Activated CD4-positive, alpha-beta T cell treated with anti-CD3 and anti-CD28 coated beads for 36 hours (primary cell): ENCODE measurements at places on chromosomes 16 and 17. TPM values are rescaled to one million over a fixed set of nuclear protein-coding genes. Genes with fewer than 3 reads are reported as not detected.
A peak's percentile ranks its signal among the peaks of the same experiment; 100 is the strongest.

- DNase-seq, result no peak
- H3K27me3 ChIP-seq, result no peaks in the 10 kb centered on the region
- H3K36me3 ChIP-seq, result peaks cover 64% of the 10 kb centered on the region
These were observed 24.2 kb downstream of the GRB7 start for GRCh38 chr17:39761861-39762496.

GRCh38 chr17:1644493-1645206, 882 bp downstream of the SCARF1 start:
- H3K36me3 ChIP-seq, result no peaks in the 10 kb centered on the region
- H3K4me1 ChIP-seq, result peaks cover 19% of the 10 kb centered on the region
- H3K27ac ChIP-seq, result peak overlapping the region; percentile 87
- peak; percentile 68 for DNase-seq
- H3K4me3 ChIP-seq, result peak overlapping the region; percentile 70
- H3K27me3 ChIP-seq, result no peaks in the 10 kb centered on the region

DNA sequence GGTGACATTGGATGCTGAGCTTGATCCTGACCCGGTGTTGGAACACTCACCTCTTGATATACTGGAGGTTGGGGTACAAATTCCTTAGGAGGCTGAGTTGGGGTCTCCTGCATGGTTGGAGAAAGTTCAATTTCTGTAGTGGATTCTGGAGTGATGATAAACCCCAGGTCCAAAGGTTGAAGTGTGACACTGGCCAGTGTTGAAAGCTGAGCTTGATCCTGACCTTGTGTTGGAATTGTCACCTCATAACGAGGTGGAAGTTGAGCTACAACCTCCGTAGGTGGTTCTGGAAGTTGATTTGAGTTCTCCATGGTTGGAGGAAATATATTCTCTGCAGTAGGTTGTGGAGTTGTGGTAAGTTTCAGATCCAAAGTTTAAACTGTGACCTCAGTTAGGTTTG, 21.2 kb downstream of the RDM1 start:
- DNase-seq, result no peak
- H3K27me3 ChIP-seq, result peaks cover 3% of the 10 kb centered on the region
- no peak overlapping the region for H3K27ac ChIP-seq
- H3K36me3 ChIP-seq, result no peaks in the 10 kb centered on the region
- H3K4me3 ChIP-seq, result no peak overlapping the region

The ASPHD1 gene
- 2.7 TPM for total RNA-seq

- no peak overlapping the region for H3K27ac ChIP-seq
- H3K4me1 ChIP-seq, result peaks cover 6% of the 10 kb centered on the region
- H3K27me3 ChIP-seq, result no peaks in the 10 kb centered on the region
- DNase-seq, result no peak
- H3K36me3 ChIP-seq, result peaks cover 3% of the 10 kb centered on the region
These were observed 44.3 kb downstream of the ADCY9 start for GRCh38 chr16:4071686-4072561.

The SAMD14 gene
- total RNA-seq, result 1.1 TPM

DNA sequence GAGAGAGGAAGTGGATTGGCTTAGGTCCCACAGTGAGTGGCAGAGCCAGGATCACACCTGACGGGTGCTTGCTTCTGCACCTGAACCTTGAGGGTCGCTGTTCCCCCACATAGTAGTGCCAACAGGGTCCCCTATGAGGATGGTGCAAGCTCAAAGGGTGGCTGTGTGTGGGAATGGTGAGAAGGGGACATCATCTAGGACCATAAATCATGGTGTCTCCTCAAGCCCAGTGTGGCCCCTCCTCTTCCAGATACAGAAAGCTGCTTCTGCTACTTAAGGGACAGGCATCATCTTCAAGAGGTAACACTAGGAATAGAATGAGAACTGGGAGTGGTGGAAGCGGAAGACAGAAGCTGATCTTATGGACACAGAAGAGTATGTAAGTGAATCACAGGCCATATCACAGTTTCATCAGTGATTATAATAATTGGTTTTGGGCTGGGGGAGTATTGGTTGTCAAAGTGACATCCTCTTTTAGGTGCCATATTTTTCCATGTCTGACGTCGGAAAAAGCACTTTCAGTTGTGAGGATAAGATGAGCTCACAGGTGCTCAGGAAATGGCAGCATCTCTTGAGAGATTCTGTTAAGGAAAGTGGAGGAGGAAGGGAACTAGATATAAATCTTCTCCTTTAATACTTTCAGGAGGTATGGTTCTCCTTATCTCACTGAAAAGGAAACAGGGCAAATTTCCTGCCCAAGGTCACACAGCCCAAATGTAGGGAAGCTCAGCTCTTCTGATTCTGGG, 83.2 kb upstream of the HNF1B start:
- no peaks in the 10 kb centered on the region for H3K36me3 ChIP-seq
- H3K27me3 ChIP-seq, result peaks cover 21% of the 10 kb centered on the region
- H3K4me1 ChIP-seq, result peaks cover 14% of the 10 kb centered on the region
- no peak overlapping the region for H3K27ac ChIP-seq

DNA sequence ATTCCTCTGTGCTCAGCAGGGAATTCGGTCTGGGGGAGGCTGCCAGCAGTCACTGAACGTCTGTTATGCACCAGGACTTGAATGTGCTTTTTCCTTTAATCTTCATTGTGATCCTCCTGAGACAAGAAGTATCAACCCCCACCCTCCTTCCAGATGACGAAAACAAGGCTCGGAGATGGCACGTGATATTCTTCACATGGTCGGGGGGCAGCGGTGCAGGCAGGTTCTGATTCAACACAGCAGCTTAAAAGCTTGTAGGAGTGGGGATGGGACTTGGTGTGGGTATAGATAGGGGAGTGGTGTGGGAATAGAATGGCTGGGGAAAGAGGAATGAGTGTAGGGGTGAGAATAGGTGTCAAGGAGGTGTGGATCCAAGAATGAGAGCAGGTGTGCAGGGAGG, 6.4 kb downstream of the NECAB2 start:
- no peak for DNase-seq
- no peak overlapping the region for H3K27ac ChIP-seq
- H3K4me3 ChIP-seq, result no peak overlapping the region
- H3K36me3 ChIP-seq, result no peaks in the 10 kb centered on the region

The TNFAIP1 gene
- 25.5 TPM for total RNA-seq

DNA sequence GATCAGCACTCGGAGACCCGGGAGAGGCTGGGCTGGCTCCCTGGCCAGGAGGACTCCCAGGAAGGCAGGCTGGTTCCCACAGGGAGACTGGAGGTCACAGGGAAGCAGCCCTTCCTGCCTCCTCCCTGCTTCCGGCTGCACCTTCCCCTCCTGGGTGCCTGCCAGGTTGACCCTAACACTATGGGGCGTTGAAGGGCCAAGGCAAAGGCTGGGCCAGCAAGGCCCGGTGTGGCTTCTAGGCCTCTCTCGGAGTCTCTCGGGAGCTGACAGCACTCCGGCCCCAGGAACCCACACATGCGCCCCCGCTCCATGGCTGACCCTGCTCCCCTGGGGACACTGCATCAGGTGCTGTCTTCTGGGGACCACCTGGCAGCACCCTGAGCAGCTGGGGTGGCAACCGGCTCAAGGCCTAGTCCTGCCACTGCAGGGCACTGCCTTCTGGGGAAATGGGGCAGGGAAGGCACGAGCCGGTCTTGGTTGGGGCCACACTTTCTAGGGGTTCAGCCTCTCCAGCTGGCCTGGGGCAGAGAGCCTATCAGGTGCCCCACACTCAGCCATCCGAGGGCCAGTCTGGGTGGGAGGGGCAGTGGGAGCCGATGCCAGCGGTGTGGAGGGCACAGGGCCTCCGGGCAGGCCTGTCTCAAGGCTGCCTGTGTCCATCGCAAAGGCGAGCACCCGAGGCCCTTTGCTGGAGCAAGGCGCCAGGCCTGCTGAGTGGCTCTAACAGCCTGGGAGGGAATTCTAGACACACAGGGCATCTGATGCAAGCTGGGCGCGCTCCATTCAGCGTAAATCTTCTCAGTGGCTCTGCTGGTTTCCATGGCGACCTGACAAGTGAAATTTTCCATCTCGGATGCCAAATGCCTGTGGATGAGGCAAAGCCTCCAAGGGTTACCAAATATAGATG, 5.6 kb upstream of the MTSS2 start:
- peaks cover 6% of the 10 kb centered on the region for H3K36me3 ChIP-seq
- H3K4me3 ChIP-seq, result no peak overlapping the region
- H3K27ac ChIP-seq, result no peak overlapping the region
- peaks cover 2% of the 10 kb centered on the region for H3K27me3 ChIP-seq
- peaks cover 16% of the 10 kb centered on the region for H3K4me1 ChIP-seq
- DNase-seq, result no peak

The CCL23 gene
- not detected for total RNA-seq

The SMPD3 gene
- total RNA-seq, result 0.07 TPM

GRCh38 chr17:73196500-73196899, 3.6 kb downstream of the COG1 start:
- H3K36me3 ChIP-seq, result peaks cover 51% of the 10 kb centered on the region
- peak overlapping the region; percentile 55 for H3K27ac ChIP-seq
- H3K4me3 ChIP-seq, result no peak overlapping the region
- no peaks in the 10 kb centered on the region for H3K27me3 ChIP-seq

DNA sequence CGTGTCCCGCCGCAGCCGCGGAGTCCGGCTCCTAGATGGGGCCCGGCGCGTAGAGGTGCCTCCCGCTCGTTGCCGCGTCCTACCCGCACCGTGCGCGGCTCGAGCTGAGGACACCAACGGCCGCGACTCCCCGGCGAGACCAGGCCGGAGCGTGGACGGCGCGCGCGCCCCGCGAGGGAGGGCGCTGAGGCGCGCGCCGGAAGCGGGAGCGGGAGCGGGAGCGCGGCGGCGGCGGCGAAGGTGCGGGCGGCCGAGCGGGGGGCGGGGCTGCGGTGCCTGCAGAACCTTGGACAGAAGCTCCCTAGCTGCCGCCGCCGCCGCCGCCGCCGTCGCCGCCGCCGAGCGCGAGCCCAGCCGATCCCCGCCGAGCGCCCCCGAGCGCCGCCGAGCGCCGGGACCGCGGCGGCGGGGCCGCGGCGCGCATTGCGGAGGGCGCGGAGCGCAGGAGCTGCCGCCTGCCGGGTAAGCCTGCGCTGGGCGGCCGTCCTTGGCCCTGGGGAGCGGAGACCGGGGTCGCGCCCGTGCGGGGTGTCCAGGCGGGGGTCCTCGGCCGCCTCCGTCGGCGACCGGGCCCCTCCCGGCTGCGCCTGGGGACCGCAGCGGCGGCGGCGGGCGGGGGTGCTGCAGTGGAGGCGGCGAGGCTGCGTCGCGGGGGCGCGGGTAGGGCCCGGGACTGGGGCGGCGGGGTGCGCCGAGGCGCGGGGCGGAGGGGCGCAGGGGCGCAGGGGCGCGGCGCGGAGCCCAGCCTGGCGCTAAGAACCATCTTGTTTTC, at the start of gene CDK5R1:
Gene CDK5R1 (plus strand): TSS at position 293 of the 772 bp plus-strand sequence. CDS start 628 bp downstream, outside the sequence.
- DNase-seq, result peak; percentile 87
- H3K4me3 ChIP-seq, result peak within 1 kb of the TSS; percentile 96
- peaks cover 55% of the 10 kb centered on the region for H3K4me1 ChIP-seq
- peak within 1 kb of the TSS; percentile 94 for H3K27ac ChIP-seq

DNA sequence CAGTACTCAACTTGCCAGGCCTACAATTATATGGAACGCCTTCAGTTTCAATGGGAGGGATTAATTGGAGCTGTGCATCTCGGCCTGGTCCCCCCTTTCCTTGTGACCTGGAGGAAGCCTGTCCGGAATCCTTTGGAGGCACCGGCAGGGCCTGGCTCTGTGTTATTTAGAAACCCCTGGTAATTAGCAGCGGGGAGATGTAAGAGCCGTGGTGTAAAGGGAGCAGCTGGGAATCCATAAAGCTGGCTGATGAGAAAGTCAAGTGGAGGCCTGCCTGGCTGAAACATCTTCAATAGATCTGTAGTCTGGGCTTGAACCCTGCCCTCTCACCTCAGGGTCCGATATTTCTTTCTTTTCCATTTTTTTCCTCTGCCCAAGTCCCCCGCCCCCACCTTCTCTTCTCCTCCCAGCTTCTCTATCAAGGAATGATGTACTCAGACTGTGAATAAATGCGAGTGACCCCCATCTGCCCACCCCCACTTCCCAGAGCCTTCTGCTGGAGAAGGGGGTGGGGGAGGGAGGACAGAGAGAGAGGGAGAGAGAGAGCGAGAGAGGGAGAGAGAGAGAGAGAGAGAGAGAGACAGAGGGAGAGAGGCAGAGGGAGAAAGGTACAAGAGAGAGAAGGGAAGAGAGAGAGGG, 495.5 kb upstream of the ZFHX3 start:
- H3K36me3 ChIP-seq, result no peaks in the 10 kb centered on the region
- no peak overlapping the region for H3K4me3 ChIP-seq
- no peaks in the 10 kb centered on the region for H3K4me1 ChIP-seq
- H3K27me3 ChIP-seq, result peaks cover 41% of the 10 kb centered on the region

The COL1A1 gene
- 0.70 TPM for total RNA-seq

GRCh38 chr17:9666461-9667050, 21.2 kb downstream of the USP43 start:
- no peaks in the 10 kb centered on the region for H3K36me3 ChIP-seq
- no peak overlapping the region for H3K4me3 ChIP-seq
- H3K4me1 ChIP-seq, result peaks cover 4% of the 10 kb centered on the region
- H3K27ac ChIP-seq, result no peak overlapping the region
- no peak for DNase-seq
- H3K27me3 ChIP-seq, result peaks cover 14% of the 10 kb centered on the region

DNA sequence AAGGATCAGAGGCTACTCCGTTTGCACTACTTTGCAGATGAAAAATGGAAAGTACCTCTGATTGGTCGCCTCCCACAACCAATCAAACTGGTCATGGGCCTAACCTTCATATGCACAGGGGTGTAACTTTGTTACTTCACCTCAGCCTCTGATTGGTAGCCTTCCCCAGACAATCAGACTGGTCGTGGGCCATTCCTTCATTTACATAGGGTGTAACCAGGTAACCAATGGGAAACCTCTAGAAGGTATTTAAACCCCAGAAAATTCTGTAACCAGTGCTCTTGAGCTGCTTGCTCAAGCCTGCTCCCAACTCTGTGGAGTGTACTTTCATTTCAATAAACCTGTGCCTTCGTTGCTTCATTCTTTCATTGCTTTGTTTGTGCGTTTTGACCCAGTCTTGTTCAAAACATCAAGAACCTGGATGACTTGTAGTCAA, 39.2 kb upstream of the USP22 start:
- peaks cover 8% of the 10 kb centered on the region for H3K27me3 ChIP-seq
- no peak overlapping the region for H3K27ac ChIP-seq
- no peaks in the 10 kb centered on the region for H3K4me1 ChIP-seq
- no peak overlapping the region for H3K4me3 ChIP-seq
- H3K36me3 ChIP-seq, result no peaks in the 10 kb centered on the region

The DNAI2 gene
- total RNA-seq, result 0.49 TPM

DNA sequence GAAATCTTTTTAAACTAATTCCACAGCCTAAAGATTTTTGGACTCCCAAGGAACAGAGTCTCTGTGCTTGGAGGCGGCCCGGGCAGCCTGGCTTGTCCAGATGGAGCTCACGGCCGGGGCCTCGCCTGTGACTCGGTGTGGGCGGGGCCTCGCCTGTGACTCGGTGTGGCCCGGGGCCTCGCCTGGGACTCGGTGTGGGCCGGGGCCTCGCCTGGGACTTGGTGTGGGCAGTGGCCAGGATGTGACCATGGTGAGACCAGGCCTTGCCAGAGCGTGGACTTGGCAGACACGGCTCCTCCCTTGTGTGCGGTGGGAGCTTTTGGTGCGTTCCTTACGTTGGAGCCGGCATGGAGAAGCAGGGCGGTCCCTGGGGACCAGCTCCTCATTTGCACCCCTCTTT, 92.3 kb downstream of the METRNL start:
- no peak for DNase-seq
- H3K4me1 ChIP-seq, result no peaks in the 10 kb centered on the region
- H3K36me3 ChIP-seq, result no peaks in the 10 kb centered on the region
- no peak overlapping the region for H3K27ac ChIP-seq
- H3K4me3 ChIP-seq, result no peak overlapping the region

The NOG gene
- total RNA-seq, result 2.6 TPM

- no peaks in the 10 kb centered on the region for H3K27me3 ChIP-seq
- H3K36me3 ChIP-seq, result peaks cover 5% of the 10 kb centered on the region
- peak overlapping the region; percentile 60 for H3K4me3 ChIP-seq
- DNase-seq, result peak; percentile 88
- H3K27ac ChIP-seq, result peak overlapping the region; percentile 98
- peaks cover 53% of the 10 kb centered on the region for H3K4me1 ChIP-seq
These were observed 38.5 kb downstream of the TBC1D16 start for GRCh38 chr17:79997011-79997660.

The HOXB1 gene
- total RNA-seq, result not detected
